H54 (cell line): ENCODE measurements at places on chromosomes 1 and 21.

- no peak for DNase-seq
Measured at GRCh38 chr1:235979716-235980333, 85.1 kb downstream of the NID1 start.

DNA sequence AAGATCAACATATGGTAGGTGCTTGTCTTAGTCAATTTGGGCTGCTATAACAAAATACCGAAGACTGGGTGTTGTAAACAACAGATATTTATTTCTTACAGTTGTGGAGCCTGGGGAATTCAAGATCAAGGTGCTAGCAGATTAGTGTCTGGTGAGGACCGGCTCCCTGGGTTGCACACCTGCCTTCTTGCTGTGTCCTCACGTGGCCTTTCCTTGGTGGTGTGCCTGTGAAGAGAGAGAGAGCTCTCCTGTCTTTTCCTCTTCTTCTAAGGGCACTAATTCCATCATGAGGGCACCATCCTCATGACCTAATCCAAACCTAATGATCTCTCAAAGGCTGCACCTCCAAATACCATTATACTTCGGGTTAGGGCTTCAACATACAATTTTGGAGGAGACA is 45.8 kb upstream of the ATF3 start:
- DNase-seq = no peak

- no peak for DNase-seq
Measured at GRCh38 chr1:204350857-204351573, 8.7 kb downstream of the PLEKHA6 start.

- no peak for DNase-seq
Measured at GRCh38 chr1:225987491-225988316, 11.4 kb downstream of the SDE2 start.

DNA sequence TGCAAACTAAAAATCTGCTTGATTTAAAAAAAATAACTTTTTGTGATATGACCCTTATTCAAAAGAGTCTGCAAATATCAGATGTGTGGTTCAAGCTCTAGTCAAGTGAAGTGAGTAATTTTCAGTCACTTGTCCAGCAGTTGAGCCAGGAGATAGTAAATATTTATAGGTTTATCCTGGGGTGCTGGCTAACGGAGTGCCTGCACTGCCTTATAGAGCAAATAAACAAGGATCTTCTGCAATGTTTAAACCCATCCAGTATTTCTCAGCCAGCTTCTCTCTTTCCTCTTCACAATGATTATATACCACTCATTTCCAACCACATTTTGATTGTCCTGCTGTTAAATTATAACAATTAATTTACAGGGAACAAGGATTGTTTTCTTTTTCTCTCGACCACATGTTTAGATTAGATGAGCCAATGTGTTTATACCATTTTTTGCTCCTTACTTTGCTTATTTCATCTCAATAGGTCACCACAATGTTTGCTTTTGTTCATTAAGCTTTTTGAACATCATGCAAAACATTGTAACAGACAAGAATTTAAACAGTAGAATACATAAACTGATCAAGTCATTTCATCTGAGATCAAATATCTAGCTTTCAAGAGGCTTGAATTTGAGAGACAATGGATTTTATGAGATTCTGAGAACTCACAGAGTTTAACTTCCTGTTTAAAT is 60.3 kb upstream of the GREM2 start:
- no peak for DNase-seq

- no peak for DNase-seq
Measured at GRCh38 chr1:232983817-232984567, 33.6 kb downstream of the NTPCR start.

DNA sequence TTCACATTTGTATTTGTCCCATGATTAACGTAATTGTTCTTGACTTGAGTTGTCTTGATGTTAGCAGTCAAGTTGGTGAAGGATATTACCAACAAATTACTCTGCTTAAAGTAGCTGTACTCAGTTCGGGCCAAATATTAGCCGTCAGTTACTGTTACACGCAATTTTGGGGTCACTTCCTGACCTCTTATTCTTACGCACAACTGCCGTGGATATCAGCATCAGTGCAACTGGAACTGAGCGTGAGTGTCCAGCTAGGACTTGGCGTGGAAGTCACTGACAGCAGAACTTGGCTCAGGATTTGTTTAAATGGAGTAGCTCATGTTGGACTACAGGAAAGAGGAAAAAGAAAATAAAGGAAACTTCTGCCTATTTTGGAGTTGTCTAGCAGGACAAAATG is 56.4 kb downstream of the ADAMTS1 start:
- DNase-seq = no peak

- DNase-seq = no peak
Measured at GRCh38 chr1:114342376-114342775, 168.6 kb downstream of the TRIM33 start.

GRCh38 chr1:4718071-4718470 is 63.7 kb downstream of the AJAP1 start:
- DNase-seq = no peak

- no peak for DNase-seq
Measured at GRCh38 chr1:165355977-165356811, at the start of gene LMX1A. Gene LMX1A, minus strand, starts transcription at chr1:165356715. Its CDS starts 1,156 bp downstream, at chr1:165355559.

DNA sequence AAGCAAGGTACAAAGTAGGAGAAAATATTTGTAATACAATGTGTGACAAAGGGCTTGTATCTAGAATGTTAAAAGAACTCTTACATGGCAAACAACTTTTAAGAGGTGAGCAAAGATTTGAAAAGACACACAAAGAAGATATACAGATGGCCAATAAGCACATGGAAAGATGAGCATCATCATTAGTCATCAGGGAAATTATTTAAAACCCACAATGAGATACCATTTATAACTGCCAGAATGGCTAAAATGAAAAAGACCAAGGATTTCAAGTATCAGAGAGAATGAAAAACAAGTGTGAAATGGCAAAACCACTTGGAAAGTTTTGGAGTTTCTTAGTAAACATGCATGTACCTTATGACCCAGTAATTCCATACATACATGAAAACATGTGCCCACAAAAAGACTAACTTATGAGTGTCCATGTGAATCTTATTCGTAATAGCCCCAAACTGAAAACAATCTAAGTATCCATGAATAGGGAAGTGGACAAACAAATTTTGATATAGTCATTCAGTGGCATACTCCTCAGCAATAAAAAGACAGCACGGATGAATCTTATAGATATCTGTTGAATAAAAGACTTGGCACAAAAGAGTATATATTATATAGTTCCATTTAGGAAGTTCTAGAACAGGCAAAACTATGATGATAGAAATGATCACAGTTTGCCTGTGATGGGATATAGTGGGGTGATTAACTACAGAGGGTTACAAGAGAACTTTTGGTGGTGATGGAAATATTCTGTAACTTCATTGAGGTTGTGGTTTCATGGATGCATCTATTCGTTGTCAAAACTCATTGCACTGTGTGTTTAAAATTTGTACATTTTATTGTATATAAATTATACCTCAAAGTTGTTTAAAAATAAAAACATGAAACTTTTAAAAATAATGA is 82.0 kb downstream of the DISP1 start:
- DNase-seq = no peak

- no peak for DNase-seq
Measured at GRCh38 chr21:44005593-44005992, 6.5 kb upstream of the TRAPPC10 start.
